ENCODE measurements at places on chromosomes 4 and X.

DNA sequence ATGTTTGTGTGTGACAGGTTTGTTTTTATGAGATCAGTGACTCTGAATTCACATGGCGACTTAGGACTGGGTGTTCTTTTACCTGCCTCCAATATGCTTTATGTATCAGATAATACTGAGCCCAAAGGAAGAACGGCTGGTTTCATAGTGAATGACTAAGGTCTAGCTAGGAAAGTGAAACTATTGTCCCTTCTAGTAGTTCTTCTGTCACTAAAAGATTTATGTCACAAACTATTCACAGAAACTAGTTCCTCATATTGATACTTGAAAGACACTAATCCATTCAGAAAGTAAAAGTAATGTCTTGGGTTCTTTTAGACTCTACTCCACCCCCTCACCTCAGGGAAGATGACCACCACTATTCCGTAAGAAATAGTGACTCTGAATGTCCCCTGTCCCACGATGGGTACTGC is 81.7 kb downstream of the EGF start:
- no peak for DNase-seq

GRCh38 chrX:122641136-122641535 is 542.9 kb upstream of the GRIA3 start:
- DNase-seq, result no peak

- DNase-seq, result no peak
Measured at GRCh38 chr4:35520059-35520458, 724.3 kb downstream of the ARAP2 start.

DNA sequence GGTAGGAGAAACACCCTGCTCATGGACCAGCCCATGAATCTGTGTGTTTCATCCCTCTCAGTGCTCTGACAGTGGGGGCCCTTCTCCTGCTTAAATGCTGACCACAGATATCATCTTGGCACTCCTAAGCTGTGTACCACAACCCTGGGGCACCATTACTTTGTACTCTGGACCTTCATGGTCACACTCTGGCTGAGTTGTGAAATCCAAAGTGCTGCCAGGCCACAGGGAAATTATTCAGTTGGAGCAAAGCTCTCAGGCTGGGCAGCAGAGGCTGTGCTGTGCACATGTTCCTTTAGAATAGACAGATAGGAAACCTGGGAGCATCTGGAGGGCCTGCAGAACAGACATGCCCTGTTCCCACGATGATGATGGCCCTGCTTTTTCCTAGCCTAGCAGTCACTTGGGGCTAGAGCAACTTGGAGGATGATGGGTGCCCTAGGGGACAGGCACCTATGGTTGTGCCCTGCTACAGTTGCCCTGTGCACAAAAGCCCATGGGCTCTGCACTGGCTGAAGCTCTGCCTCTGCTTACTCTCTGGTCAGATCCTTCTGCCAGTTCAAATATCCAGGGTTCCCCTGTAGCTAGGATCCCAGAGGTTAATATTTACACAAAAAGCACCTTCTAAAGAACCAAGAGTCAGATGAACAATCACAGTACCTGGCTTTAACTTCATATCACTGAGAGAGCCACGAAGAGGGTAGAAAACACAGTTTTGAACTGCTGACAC is 48.5 kb upstream of the CDX4 start:
- no peak for DNase-seq

GRCh38 chrX:153317306-153317705 is 4.3 kb downstream of the PNMA6F start:
- DNase-seq, result no peak

GRCh38 chrX:136191171-136191570 is 43.8 kb downstream of the FHL1 start:
- DNase-seq, result no peak

GRCh38 chr4:126783191-126783590 is 849.6 kb upstream of the INTU start:
- DNase-seq, result no peak

DNA sequence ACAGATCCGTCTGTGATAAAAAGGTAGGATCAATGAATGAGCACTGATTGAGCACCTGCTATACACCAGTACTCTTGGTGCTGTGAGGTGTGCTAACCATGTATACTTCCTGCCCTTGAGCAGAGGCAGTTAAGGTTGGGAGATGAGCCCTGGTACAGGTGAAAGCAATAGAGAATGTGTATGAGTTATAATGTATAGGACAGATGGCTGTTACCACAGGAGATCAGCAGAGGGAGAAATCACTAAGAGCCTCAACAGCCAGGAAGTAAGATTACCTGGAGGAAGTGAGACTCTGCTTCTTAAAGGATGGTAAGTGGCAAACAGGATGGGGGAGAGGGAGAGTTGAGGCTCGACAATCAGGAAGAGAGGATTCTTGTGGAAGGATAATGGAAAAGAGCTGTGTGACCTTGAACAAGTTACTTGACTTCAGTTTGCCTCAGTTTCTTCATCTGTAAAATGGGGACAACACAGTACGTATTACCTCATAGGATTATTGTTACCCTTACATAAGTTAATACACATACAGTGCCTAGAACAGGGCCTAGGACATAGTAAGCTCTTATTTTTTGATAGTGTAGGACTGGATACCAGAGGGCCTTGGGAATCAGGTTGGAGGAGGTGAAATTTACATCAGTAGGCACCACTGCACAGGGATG is 9.1 kb downstream of the CXCR3 start:
- no peak for DNase-seq

- no peak for DNase-seq
Measured at GRCh38 chr4:113382704-113383103, 333.3 kb downstream of the ANK2 start.

DNA sequence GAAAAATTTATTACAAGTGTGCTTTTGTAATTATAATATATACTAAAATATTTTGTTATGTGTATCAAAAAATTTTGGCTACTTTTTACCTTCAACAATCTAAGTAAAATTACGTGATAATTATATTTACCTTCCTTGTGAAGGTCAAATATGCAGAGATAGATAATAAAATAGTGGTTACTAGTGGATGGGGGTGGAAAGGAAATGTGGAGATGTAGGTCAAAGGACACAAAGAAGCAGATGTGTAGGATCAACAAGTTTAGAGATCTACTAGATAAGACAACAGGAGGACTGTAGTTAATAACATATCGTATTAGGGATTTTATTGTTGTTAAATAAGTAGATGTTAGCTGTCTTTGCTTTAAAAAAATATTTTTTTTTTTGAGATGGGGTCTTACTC is 21.3 kb downstream of the HERC5 start:
- DNase-seq, result no peak

- no peak for DNase-seq
Measured at GRCh38 chr4:6727943-6728250, 11.9 kb downstream of the BLOC1S4 start.

DNA sequence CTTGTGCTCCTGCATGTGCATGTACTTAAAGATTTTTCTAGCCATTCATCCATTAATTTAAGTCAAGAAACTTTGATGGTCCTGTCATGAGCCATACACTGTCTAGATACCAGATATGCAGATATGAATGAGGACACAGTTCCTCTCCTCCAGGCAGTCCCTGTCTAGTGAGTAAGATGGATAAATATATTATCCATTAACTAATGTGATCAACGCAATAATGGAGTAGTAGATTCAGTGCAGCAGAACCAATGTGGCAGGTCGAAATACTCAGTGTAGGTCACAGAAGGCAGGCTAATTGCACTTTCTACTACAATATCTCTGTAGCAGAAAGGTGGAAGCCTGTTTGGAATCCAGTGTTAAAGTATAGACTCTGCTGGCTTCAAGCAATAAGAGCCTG is 112.5 kb downstream of the PCDH7 start:
- no peak for DNase-seq

DNA sequence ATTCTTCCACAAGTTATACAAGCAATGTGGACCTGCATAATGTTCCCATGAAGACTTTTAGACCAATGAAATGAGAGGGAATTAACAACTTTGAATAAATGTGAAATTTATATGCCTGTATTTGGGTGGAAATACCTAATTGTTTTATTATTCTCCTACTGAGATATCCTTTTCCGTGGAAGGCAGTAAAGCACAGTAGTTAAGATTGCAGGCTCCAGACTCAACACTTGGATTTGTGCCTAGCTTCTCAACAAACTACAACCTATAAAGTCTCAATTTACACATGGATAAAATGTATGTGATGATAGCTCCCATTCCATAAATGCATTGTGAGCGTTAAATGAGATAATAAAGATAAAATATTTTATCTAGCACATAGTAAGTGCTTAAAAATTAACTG is 857.8 kb downstream of the CENPC start:
- DNase-seq, result no peak

DNA sequence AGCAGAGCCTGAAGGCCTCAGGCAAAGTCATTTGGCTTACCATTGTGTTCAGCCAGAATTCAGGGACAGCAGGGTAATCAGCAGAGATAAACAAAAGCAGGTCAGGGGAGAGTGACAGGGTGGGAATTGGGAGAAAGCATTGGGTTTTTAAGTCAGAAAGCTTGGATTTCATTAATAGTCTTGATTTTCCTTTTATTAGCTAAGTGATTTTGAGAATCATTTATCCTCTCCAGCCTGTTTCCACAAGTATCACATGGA is 410.1 kb downstream of the HNRNPD start:
- no peak for DNase-seq

DNA sequence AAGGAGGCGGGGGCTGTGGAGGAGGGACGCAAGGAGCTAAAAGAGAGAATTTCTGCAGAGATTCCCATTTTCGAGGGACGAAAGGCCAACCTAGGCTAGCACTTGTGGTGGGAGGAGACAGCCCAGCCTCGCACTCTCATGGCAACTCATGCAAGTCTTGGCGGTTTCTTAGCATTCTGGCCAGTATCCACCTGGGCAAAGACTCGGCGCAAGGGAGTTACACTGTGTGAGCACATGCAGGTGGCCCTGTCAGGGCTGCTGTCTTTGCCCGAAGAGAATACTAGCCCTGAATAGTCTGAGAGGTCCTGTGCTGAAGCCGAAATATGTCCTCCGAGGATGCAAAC is 15.5 kb downstream of the MCF2 start:
- DNase-seq, result no peak

DNA sequence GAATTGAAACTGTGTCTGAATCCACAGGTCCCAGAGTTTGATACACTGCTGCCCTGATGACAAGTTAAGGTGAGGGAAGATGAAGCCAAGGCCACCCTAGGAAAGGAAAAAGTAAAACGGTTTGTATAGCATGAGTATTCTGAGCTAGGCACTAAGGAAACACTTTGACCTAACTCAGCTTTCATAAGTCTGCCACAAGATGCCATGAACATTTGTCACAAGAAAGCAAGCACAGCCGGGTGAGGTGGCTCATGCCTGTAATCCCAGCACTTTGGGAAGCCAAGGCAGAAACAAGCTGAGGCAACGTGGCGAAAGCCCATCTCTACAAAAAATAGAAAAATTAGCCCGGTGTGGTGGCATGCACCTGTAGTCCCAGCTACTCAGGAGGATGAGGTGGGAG is 34.2 kb downstream of the ELOVL6 start:
- no peak for DNase-seq

DNA sequence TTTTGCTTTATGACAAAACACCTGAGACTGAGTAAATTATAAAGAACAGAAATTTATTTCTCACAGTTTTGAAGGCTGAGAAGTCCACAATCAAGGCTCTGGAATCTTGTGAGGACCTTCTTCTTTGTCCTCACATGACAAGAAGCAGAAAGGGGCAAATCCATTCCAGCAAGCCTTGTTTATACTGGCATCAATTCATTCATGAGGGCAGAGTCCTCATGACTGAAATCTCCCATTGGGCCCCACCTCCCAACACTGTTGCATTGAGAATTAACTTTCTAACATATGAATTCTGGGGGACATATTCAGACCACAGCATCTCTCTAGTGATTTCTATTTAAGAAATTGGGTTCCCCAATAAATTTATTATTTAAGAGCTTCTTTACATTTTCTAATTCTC is 395.4 kb downstream of the AR start:
- DNase-seq, result no peak

DNA sequence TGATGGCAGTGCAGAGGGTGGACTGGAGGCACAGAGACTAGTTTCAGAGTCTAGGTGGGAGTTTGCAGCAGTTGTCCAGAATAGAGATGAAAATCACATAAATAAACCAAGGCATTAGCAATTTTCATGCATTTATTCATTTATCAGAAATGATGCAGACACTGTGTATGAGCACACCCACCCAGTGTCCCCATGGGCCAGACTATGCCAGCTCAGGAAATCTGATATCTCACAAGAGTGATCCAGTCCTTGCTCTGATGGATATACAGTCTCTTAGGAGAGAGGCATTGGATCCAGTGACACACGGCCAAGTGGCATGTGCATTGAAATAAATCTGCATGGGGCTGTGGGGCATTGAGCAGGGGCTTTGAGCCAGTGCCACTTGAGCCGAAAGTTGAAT is 228.2 kb downstream of the FRMPD4 start:
- no peak for DNase-seq

- DNase-seq, result no peak
Measured at GRCh38 chrX:110318664-110318968, 731 bp upstream of the AMMECR1 start.

- no peak for DNase-seq
Measured at GRCh38 chr4:140611854-140612253, 43.1 kb upstream of the UCP1 start.

- DNase-seq, result no peak
Measured at GRCh38 chr4:13328591-13328990, 155.5 kb downstream of the RAB28 start.

DNA sequence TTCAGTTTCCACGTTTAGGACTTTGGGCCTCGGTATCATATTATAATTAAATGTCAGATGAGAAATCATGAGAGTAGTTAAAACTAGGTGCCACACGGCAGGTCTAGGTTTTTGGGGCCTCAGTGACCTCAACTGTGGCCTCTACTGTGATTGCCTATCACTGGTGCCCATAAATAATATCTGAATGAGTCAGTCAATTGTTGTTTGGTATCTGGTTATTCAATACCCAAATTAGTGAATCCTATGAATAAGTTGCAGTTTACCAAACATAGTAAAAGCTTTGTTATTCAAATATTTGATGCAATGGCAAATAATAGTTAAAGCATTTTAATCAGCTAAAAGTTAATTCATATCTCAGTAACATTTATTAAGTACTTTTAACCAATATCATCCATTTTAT is 188.8 kb downstream of the PPP3CA start:
- no peak for DNase-seq

GRCh38 chr4:25058796-25059195 is 28.1 kb upstream of the LGI2 start:
- DNase-seq, result no peak

GRCh38 chr4:8267077-8267476 is 2.5 kb upstream of the HTRA3 start:
- peak; percentile 12 for DNase-seq

DNA sequence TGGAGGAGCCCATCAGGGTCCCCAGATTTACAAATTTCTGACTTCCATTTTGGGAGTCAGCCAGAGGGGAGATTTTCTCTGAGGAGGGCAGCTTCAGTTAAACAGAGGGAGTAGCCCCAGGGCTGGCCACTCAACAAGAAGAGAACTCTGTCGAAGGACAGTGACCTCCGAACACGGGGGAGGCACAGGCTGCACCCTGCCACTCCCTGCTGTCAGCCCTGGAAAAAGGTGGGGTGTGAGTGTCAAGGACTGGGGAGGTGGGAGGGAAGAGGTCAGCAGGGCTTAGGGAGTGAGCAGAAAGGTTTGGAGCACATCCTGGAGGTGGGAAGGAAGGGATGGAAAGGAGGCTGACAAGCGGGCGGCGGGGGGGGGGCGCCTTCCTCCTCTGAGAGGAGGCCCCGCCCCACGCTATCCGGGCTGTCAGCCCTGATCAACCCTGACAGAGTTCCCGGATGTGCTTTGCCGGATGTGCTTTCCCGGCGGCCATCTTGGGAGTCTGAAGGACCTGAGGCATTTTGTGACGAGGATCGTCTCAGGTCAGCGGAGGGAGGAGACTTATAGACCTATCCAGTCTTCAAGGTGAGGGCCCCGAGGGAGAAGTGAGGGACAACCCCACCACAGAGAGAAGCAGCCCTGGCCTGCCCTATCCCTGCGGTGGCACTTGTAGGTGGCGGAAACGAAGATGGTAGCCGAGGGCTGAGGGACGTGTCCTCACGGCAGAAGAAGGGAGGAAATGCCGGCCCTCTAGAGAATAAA is at the start of gene MAGEC1:
TSS of gene MAGEC1 (plus strand) at position 495 of the 756 bp plus-strand sequence. CDS start 1,179 bp downstream, outside the sequence.
- DNase-seq, result peak; percentile 82

Measured in NCI-H1930 (cell line).